ENCODE measurements at places on chromosomes 12 and 14.

GRCh38 chr12:16258963-16259362 is 18.5 kb downstream of the SLC15A5 start:
- DNase-seq = no peak

DNA sequence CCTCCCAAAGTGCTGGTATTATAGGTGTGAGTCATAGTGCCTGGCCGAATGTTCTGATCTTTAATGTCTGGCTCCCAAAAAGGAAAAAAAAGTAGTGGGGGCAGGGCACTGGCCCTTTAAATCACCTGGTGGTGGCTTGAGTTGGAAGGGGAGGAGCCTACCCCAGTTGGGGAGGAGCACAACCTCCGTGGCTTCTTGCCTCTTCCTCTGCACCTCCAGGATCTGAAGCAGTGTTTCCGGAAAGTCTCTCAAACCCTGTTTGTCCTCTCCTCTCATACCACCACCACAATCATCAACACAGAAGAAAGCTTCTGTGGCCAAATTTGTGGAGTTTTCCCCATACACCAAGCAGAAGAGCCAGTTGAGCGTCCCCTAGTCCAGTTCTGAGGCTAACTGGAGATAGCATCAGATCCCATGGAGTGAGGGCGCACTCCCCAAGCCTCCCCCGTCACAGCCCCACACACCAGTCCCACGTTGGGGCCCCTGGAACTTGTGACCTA is 24.3 kb upstream of the RCOR1 start:
- no peak for DNase-seq

GRCh38 chr12:68958322-68958721 is 25.4 kb upstream of the CPM start:
- no peak for DNase-seq

GRCh38 chr14:29454026-29454693 is 473.5 kb downstream of the PRKD1 start:
- no peak for DNase-seq

- no peak for DNase-seq
These were observed 170.6 kb downstream of the TMTC2 start for GRCh38 chr12:82857276-82857675.

GRCh38 chr12:127620735-127621355 is 646.1 kb upstream of the TMEM132C start:
- no peak for DNase-seq

DNA sequence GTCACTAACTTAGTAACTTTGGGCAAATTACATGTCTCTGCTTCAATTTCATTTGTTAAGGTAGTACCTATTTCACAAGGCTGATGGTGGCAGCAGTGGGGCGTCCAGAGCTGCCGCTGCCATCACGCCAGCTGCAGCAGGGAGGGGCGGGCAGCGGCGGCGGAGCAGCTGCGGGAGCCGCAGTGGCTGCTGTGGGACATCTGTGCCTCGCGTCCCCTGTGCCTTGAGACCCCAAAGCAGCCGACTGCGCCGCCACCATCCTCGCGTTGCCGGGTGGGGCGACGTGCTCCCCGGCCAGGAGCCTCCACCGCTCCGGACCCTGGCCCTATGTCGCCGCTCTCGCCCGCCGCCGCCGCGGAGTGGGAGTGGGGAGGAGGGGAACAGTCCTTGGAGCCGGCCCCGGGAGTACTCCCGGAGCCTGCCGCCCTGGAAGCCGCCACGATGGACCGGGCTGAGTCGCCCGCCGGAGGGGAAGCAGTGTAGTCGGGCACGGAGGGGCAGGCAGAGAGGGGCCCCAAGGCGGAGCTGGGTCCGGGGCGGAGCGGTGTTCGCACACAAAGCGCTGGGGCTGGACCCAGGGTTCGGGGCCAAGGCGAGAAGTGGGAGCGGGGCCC is 51.4 kb downstream of the A2M start:
- peak; percentile 28 for DNase-seq

DNA sequence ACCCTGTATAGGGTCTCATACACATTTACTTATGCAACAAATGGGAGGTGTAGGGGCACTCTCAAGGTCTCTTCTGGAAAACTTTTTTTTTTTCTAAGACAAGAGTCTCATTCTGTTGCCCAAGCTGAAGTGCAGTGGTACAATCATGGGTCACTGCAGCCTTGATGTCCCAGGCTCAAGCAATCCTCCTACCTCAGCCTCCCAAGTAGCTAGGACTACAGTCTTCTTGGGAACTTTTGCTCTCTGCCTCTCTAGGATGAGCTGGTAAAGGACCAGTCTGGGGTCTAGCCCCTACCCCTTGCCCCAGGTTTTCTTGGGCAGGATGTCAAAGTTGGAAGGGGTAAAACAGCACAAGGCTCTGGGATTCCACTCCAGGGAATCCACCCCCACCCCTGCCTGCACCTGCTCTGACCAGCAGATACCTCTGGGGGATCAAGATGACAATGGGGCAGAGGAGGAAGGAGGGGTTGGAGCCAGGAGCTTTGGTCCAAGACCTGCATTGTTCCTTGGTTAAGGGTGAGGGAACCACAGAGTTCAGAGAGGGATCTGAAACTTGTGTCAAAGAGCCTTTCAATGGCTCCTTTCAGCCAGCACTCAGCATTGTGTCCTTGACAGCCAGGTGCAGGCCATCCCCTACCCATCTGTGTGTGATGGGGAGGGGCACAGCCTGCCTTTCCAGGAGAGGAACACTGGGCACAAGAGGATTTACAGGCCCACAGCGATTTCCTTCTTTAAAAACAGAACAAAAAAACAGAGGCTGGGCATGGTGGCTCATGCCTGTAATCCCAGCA is 12.2 kb downstream of the CTDSP2 start:
- no peak for DNase-seq

DNA sequence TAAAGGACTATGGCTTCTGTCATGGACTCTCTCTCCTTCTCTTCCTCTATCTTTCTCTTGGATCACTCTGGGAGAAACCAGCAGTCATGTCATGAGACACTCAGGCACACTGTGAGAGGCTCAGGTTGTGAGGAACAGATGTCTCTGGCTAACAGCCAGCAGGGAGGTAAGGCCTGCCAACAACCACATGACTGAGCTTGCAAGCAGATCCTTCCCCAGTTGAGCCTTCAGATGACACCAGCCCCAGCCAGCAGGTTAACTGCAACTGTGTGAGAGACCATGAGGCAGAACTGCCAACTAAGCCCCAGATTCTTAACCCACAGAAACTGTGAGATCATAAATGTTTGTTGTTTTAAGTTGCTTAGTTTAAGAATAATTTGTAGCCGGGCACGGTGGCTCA is 90.6 kb downstream of the VCPKMT start:
- DNase-seq = no peak

GRCh38 chr14:68942296-68943035 is 36.6 kb downstream of the ACTN1 start:
- DNase-seq = no peak

GRCh38 chr14:64410084-64410774 is 22.1 kb downstream of the MTHFD1 start:
- no peak for DNase-seq

DNA sequence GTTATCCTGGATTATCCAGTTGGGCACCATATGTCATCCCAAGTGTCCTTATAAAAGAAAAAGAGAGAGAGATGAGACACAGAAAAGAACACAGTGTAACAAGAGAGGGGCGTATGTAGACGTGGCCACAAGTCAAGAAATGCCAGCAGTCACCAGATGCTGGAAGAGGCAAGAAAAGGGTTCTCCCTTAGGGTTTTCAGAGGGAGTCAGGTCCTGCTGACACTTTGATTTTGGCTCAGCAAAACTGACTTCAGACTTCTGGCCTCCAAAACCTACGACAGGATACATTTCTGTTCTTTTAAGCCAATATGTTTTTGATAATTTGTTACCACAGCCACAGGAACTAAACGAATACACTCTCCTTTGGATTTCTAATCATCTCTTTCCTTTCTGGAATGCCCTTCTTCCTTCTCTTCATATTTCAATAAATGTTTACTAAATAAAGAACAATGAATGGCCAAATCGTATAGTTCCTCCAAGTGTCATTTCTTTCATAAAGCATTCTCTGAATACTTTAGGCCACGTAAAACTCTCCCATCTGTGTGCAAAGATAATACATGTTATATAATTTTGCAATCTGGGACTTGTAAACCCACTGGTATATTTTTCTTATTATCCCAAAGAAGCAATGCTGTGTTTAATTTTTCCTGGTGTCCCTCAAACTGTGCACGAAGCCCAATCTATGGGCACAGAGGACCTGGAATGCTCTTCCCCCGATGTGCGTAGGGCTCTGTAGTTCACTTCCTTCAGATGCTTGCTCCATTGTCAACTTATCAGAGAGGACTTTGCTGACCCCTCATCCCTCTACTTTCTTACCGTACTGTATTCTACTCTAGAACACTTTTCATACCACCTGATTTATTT is 303.6 kb downstream of the CEP128 start:
- no peak for DNase-seq

- no peak for DNase-seq
These were observed 67.8 kb upstream of the EGLN3 start for GRCh38 chr14:34018564-34019244.

DNA sequence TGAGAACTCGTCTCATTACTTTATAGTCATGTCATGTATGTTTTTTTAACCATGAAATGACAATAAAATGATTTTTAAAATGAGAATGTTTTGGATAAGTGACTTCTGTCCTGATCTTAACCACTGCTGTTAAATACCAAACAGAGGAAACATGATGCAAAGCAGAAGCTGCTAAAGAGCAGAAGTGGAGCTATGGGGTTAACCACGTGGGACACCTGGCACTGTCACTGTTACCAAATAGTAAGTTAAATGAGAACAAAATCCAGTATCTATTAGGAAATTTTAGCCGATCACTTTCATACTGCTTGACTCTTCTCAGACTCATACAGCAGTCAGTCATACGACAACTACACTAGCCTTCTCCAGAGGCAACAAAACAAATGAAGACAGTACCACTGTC is 82.4 kb downstream of the SCAF11 start:
- no peak for DNase-seq

DNA sequence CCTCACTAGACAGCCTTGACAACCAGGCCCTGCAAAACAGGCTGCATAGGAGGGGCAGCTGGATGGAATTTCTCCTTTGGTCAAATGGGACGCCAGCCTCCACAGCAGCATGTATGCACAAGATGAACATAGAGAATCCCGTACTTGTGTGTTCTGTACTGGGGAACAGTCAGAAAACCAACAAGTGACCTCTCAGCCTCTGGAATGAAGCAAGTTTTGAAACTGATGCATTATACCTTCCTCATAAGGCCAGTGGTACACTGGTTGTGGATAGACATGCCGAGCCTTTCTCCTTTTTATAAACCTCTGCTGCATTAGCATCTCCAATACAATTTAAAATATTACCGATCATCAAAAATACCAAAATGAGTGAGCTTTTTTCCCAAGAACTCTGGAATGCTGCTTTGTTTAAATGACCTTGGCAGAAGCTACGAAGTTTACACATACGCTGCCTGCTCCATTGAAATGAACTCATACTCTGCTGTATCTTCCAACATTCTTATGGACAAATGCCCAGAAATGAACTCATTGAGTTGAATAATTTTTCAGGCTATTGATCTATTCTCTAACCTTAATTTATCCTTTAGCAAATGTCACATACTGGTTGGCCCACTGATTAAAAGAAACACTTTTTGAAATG is 47.6 kb upstream of the FERMT2 start:
- DNase-seq = peak; percentile 83

- no peak for DNase-seq
These were observed 4.4 kb upstream of the TINF2 start for GRCh38 chr14:24246765-24247212.

- DNase-seq = peak; percentile 98
These were observed 72.7 kb downstream of the RIN3 start for GRCh38 chr14:92585981-92586937.

DNA sequence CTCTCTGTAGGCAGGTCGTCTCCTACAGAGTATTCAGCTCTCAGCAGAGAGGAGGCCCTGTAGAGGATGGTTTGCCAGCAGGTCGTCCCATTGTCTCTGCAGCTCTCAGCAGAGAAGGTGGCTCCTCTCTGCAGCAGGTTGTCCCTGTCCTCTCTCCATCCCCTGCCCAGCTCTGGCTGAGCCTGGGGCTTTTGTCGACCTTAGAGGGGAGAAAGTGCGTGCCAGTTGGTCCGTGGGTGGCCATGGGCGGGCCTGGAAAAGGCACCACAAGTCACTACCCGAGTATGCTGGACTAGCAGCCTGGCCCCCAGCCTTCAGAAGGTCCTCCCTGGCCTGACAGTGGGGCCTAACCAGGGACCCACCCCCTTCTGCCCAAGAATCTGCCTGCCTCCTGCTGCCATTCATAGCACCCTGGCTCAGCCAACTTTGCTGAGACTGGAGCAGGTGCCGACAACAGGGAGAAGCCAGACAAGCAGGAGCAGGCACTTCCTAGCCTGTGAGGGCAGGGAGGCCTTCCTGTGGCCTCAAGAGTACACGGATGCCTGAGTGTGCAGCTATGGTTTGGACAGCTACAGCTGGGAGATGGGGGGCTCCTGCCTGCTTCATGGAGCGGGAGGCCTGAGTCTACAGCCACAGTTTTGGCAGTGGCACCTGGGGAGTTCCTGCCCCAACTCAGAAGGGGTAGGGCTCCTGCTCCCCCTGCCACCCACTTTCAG is 59.7 kb upstream of the KCNH3 start:
- no peak for DNase-seq

DNA sequence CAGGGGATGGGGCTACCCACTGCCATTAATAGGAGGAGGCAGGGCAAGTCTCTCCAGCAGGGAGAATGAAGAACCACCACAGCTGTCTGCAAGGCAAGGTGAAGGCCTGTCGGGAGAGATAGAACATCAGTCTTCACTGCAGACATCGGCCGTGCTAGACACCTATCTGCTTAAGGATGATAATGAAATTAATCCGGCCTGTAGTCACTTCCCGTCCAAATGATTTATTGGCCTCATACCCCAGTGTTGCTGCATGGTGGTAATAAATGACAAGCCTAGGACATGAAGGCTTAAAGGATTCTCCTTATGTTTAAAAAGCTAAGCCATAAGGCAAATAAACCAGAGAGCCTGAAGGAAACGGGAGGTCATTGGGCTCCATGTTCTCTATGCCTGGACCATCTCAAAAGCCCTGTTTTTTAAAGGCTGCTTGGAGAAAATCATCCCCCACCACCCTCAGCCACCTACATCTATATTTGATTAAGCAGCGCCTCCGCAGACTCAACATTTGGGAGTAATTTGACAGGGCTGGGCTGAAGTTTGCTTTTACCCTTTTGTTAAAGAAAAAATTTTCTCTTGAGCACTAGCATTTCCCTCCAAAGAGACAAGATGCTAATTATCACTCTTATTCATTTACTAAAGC is 137.7 kb downstream of the PLXNC1 start:
- no peak for DNase-seq

GRCh38 chr12:54521293-54522060 is 23.9 kb downstream of the NCKAP1L start:
- no peak for DNase-seq

DNA sequence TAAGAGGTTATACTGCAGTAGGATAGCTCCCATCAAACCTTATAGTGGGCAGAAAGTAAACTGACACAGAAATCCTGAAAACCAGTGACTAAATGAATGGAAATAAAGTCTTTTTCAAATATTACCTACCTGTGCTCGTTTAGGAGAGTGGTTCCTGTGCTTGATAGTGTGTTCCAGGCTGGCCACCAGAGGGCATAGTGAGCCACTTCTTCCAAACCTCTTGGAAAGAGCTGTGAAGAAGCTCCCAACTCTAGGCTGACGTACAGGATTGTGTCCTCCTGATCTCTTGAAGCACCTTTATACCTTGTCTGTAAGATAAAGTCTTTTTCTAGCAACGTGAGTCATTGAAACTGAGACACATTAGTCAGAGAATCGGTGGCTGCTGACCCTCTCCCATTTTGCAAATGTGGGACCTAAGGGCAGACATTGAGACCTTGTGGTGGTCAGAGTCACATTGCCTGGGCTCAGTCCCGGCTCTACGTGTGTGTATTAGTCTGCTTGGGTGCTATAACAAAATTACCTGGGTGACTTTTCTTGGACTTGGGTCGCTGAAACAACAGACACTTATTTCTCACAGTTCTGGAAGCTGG is 17.6 kb downstream of the TDP1 start:
- peak; percentile 41 for DNase-seq
